ENCODE measurements at places on chromosomes 1 and 21.

DNA sequence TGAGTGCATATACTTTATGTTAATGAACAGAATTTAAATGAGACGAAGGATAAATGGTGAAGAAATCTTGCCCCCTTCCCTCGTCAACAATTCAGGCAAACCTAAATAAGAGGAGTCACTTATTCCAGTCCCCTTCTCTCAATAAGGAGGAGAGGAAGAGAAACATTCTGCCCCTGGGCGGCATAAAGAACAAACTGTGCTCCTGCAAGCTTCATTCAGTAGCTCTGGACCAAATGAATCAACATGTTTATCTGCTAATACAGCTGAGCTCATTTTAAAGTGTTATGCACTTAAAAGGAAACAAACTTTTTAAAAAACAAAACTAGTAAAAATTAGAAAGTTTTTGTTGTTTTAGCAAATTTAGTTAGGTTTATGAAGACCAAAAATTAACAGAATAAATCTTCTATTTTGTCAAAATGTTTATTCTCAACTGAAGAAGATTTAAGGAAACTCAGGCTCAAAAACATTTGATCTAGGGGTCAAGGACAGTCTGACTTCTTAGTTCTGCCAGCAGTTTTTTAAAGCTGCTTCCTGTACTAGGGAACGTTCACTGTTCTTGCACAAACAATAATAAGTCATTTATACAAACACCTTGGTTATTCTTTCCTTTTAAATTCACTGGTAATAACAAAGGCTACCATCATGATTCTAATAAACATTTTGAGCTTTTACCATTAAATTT lies 58.3 kb downstream of the AKT3 start:
- DNase-seq: peak; percentile 19

DNA sequence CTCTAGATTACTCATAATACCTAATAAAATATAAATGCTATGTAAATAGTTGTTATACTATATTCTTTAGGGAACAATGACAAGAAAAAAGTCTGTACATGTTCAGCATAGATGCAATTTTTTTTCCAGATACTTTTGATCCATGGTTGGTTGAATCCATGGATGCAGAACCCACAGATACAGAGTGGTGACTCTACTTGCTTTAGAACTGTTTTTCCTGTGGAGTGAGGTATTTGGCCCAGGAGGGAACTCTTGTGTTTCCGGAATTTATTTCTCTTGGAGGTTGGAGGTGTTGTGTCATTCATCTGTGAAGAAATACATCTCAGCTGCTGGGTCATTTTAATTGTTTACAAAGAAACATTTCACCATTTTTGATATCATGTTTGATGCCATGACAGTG lies 28.7 kb downstream of the TMEM200B start:
- no peak for DNase-seq

DNA sequence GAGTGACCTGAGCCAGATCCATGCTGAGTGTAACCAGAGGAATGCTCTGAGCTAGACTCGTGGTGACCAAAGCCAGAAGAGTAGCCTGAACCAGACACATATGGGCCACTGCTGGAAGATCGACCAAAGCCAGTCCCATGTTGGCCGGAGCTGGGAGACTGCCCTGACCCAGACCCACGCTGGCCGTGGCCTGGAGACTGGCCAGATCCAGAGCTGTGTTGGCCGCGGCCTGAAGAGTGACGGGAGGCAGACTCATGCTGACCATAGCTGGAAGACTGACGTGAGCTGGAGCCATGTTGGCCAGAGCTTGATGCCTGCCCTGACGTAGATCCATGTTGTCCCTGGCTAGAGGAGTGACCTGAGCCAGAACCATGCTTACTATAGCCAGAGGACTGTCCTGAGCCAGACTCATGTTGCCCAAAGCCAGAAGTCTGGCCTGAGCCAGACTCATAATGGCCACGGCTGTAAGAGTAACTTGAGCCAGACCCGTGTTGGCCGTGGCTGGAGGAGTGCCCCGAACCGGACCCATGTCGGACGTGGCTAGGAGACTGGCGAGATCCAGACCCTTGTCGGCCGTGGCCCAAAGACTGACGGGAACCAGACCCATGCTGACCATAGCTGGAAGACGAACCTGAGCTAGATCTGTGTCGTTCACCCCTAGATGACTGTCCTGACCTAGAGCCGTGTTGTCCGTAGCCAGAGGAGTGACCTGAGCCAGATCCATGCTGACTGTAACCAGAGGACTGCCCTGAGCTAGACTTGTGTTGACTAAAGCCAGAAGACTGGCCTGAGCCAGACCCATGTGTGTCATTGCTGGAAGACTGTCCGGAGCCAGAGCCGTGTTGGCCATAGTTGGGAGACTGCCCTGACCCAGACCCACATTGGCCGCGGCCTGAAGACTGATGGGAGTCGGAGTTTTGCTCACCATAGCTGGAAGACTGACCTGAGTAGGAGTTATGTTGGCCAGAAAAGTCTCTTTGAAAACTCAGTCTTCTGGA lies 3.5 kb downstream of the HRNR start:
- no peak for DNase-seq

DNA sequence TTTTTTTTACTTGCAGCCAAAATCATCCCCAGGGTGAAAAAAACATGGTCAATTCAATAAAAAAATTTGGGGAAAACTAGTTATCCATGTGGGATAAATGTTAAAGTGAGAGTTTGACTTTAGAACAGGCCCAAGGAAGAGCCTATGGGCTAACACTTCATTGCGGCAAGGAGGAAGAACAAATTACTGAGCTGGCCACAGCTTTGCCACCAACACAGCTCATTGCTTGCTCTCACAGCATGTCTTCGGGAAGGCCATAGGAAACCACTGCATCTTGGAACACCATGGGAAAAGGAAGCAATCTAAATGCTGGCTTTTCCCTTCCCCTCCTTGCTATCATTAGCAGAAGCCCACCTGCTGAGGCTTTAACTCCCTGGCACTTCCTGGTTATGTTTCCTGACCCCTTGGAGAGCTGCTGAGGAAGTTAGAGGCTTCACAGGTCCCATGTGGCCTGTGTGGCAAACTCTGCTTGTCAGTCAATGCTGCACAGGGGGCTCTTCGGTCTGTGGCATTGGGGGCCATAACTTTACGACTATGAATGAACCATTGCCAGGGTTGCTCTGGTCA lies 86.0 kb downstream of the SLC25A24 start:
- no peak for DNase-seq

DNA sequence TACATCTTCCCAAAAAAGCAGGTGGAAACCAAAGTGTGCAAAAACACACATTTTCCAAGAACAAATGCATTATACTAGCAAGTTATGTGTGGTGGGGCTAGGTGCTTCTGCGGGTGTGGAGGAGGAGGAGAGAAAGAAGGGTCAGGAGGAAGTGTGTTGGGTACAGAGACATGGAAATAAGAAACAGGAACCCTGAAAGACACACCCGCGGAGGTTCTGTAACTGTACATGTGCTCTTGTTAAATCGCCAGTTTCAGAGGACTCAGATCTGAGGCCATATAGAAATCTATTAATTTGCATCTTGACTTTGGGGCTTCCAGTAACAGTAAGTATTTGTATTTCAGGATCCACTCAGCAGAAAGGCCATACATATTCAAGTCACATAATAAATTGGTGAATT lies 30.9 kb downstream of the ERG start:
- DNase-seq: no peak

DNA sequence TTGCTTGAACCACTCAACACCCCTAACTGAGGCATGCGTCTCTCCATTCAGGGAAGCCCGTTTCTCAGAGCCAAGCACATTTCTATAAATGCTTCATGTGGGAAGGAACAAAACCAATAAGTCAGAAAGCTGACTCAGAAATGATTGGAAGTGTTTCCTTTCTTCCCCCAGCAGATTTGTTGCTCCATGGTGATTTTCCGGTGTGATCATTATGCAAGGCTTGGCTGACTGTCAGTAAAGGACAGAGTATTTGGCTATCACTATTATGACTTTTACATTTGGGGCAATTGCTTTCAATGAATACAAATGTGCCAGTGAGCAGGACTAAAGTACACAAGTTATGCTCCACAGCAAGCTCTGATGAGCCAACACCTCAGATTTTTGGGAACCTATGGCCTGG lies 53.3 kb upstream of the ZC3H11B start:
- DNase-seq: peak; percentile 9

- DNase-seq: no peak
Measured at GRCh38 chr1:173206816-173207568, at the start of gene TNFSF4. TNFSF4 (minus strand) TSS chr1:173207331; CDS start chr1:173207176, 155 bp downstream.
